ENCODE measurements at places on chromosomes 12 and 14.

GRCh38 chr12:59076622-59077021, 156.3 kb upstream of the LRIG3 start:
- no peak for DNase-seq

GRCh38 chr12:97308576-97309198, 153.9 kb upstream of the RMST start:
- DNase-seq: peak; percentile 36

DNA sequence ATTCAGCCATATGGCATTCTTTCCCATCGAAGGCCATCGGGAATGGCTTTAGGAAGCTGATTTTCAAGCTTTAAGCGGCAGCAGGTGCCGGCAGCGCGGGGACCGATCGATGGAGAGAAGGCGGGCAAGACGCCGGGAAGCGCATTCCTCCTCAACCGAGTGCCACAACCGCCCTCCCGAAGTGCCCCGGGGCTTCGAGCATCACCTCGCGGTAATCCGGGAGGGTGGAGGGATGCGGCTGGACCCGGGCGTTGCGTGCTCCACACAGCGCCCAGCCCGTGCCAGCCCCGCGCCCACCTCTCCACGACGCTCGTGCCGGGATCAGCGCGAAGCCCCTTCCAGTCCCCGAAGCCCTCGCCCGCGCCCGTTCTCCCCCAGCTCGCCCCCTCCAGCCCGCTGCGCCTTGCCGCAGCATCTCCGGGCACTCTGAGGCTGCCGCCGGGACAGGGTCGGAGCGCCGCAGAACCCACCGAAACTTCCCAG, 3.2 kb downstream of the USP44 start:
- DNase-seq: peak; percentile 50

DNA sequence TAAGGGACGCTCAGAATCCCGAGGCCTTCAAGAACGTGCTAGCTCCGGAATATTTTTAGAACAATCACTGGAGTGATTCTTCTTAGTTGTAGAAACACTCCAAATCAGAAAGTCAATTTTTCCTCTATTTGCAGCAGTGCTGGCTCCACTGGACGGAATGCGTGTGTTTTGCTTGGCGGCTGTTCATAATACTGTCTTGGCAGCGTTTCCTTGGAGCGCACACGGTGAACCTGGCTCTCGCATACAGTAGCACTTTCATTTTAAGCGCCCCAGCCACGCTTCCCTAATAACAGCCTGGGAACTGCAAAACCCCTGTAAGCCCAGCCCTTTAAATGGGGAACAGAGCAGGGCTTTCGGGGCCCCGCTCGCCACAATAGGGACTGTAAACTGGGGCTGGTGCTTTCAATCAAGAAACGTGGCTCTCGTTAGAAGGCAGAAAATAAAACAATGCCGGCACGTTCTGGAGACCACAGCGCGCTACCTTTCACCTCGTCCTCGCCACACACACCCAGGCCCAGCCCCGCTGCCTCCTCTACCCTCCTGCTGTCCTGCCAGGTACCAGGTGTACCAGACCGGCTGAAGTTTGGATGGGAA, 79.9 kb downstream of the BCL11B start:
- DNase-seq: peak; percentile 56

- DNase-seq: no peak
Measured at GRCh38 chr14:47257013-47257412, 418.4 kb downstream of the MDGA2 start.

GRCh38 chr12:113268136-113268535, 46.9 kb downstream of the TPCN1 start:
- no peak for DNase-seq

DNA sequence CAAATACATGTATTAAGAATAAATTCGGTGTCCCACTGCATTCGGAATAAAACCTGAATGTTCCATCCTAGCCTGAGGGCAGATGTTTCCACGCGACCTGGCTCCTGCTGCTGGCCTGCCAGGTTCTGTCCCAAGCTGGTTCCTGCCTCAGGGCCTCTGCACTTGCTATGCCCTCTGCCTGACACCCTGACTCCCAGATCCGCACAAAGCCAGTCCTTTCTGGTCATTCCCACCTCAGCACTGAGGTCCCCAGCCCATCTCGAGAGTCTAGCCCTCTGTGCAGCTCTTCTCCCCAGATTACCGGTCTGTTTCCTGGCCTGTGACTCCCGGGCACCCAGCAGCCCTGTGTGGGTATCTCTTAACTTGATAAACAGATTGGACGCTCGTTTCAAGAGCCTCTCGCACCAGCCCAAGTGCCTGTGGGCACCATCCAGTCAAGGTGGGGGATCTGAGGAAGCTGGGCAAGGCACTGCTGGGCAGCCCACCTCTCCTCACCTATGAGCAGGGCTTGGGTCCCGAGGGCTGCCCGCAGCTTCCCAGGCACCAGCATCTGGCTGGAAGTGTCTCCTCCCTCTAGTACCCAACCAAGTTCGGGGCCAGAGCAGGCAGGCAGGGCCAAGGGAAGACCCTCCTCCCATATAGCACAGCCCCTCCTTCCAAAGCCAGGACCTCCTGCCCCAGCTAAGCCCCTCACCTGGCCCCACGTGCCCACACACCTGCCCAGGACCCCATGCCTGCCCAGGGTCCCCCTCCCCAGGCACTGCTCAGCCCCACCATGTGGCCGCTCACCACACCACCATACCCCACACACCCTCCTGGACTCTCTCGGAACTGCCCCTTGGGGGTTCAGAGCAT, 132.2 kb downstream of the NCOR2 start:
- no peak for DNase-seq

- DNase-seq: no peak
Measured at GRCh38 chr14:64349741-64350490, 38.2 kb upstream of the MTHFD1 start.

DNA sequence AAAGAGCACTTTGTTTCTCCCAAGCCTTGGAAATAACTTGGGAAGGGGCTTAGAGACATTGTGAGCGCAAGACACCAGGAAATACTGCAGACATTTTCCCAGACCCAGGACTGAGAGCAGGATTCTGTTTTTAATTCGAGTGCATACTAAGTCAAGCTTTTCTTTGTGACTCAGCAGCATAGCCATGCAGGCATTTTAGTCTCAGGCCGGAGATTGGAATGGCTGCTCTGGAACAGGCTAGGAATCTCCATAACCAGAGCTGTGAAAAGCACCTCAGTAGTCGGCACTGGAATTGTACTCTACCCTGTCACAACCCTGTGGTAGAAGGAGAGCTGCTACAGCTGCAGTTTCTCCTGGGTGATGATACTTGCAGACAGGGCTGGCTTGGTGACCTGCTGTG, 28.9 kb upstream of the GARIN6 start:
- peak; percentile 39 for DNase-seq

- no peak for DNase-seq
Measured at GRCh38 chr14:22105006-22105623, 431.5 kb upstream of the OR4E1 start.

- no peak for DNase-seq
Measured at GRCh38 chr14:23399591-23399990, 8.5 kb downstream of the MYH6 start.

DNA sequence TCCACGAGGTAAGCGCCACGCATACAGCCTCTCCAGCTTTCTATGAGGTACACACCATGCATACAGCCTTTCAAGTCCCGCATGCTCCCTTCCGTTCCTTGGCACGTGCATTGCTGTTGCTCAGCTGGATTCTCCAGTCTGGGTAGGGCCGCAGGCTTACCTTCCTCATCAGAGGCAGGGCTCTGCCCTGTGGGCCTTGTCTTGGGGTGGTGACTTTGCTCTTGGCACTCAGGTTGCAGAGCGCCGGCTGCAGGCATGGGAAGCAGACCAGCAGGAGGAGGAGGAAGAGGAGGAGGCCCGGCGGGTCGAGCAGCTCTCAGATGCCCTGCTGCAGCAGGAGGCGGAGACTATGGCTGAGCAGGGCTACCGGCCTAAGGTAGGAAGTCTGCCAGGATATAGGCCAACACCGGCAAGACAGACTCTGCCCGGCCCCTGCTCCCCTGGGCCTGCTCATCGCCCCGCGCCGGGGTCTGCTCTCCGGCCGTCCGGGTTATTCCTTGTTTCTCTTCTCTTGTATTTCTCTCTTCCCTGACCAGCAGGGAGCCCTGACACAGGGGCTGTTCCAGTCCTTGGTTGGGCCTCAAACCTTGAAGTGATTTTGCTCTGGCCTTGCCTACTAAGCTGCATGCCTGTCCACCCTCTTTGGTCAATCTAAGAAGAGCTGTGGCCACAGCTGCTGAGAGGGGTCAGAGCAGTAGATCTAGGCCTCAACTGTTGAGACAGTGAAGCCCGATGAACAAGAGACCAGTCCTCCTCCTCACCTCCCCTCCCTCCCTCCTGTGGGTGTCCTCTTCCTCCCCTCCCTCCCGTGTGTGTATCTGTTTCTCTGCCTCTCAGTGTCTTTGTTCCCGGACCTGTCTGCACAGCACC, 15.3 kb downstream of the TCHP start:
- no peak for DNase-seq

- DNase-seq: peak; percentile 84
Measured at GRCh38 chr12:1800401-1801302, 19.7 kb upstream of the LRTM2 start.

- no peak for DNase-seq
Measured at GRCh38 chr12:121261398-121261797, 35.1 kb downstream of the CAMKK2 start.

DNA sequence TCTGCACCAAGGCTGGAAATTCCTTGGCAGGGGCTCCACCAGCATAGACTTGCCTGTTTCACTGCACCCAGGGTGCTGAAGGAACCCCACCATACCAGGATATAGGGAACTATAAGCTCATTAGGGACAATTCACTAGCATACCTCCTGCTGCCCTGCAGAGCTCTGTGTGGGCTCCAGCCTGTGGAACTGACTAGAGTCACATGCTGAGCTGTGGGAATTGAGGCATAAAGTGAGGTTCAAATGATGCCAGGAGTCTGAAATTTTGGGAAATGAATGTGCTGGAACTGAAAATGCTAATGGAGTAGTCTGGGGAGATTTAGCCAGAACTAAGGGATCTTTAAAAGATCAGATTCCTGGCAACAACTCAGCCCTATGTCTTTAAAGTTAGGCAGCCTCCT, 7.3 kb upstream of the EMP1 start:
- peak; percentile 18 for DNase-seq

DNA sequence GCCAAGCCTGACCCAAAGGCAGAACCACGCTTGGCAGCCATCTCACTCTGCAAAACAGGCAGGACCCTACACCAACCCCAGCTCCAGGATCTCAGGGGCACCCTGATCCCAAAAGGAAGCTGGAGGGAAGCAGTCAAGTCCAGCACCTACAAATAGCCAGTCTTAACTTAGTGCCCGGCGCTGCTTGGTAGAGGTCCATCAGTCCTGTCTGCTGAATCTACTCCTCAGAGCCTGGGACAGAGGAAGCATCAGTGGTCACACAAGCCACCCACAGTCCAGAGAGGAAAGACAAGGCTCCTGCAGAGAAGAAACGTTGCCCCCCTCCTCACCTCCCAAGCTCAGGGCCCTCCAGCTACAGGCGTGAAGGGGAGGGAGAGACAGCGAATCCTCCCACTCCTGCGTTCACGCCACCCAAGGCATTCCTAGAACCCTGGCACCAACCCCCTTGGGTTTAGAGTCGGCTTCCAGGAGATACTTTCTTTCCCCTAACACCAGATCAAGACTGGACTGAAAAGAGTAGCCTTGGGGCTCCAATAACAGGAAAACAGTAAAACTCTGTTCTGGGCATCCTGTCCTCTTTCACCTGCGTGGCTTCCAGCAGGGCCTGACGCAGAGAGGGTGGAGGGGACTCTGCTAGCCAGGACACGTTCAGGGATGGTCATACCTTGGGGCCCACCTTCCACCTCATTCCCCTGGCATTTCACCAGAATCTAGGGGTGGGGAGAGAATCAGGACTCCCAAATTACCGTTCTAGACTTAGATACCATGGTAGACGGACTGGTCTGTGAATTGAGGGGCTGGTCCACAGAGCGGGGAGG, 1.2 kb downstream of the PXN start:
- peak; percentile 58 for DNase-seq

DNA sequence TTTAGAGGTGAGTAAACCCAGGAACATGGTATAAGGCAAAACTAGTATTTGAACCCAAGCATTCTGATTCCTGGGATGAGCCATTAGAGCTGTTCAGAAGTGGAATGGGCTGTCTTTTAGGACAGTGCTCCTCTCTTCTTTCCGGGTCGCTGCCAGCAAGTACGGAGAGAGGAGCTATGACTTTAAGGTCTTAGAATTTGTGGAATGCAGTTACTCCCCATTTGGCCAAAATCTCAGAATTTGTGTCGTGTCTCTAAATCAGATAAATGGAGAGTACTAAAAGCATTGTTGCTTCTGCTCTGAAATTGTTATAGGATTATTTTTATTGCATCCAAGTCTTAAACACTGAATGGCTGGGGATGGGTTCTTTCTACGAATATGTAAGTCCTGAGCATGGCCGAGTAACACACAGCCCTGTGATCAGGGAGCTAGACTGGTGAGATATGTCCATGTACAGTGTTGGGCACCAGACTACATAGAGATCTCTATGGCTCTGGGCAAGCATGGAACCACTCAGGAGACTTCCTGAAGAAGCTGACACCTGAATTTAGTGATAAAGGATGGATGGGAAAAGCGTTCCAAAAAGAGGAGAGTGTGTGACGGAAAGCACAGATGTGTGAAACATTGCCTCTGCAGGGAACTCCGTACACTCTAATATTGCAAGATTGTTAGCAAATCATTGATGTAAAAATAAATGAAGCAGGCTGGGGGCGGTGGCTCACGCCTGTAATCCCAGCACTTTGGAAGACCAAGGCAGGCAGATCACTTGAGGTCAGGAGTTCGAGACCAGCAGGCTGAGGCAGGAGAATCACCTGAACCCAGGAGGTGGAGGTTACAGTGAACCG, 184.7 kb downstream of the SRGAP1 start:
- peak; percentile 87 for DNase-seq

DNA sequence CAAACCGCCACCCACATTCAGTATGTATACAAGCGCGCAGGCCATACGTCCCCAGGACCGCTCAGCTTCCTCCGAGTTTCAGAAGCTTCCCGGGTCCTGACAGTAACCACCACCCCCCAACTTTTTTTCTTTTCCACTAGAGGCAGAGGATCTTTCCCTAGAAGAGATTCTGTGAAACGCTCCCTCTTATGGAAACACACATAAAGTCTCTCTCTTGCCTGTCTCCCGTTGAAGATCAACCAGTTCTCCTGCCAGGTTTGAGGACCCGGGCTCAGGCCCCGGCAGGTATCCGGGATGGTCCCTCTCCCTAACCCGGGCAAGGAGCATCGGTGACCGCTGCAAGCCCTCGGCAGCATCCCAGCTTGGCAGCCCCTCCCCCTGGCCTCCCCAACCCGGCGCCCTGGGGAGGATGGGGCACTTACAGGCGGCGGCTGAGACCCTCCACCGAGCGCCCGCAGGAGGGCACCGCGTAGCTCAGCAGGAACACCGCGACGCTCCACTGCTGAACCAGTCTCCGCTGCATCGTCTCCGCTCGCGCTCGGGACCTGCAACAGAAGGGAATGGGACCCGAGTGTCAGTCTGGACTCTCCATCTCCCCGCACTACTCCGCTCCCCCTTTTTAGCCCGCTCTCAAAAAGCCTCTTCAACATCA, 3.4 kb downstream of the PTHLH start:
- peak; percentile 73 for DNase-seq

DNA sequence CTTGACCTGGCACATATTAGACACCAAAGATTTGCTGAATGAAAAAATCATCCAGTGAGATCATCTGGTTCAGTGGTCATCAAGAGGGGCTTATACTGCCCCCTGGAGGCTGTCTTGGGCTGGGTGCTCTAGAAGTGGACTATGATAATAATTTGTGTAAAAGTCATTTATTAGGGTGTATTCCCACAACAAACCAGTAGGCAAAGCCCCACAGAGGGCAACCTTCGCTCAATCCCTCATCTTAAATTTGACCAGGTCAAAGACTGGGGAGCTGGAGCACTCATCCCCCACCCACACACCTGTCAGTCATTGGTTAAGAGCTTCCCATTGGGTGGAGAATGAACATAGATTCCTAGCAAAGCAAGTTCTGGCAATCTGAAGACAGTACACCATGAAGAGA, 20.0 kb upstream of the FICD start:
- DNase-seq: peak; percentile 55
